Activated gamma-delta T cell (primary cell): ENCODE measurements at places on chromosomes 7 and 10.

DNA sequence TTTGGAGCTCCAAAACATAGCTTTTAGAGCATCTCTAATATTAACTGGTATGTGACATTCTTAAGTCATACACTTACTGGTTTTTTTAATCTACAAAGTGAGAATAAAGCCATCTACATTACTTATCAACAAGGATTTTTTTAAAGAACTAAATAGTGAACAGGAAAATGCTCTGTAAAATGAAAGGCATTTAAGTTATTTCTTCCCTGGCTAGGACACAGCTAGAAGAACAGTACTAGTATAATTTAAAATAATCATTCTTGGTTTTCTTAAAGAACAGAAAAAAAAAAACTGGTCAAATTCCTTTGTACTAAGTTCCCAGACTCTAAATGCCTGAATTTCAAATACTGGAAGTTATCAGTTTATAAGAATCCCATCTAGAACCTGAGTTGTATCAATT is 139.5 kb downstream of the SRPK2 start:
- no peak for DNase-seq

DNA sequence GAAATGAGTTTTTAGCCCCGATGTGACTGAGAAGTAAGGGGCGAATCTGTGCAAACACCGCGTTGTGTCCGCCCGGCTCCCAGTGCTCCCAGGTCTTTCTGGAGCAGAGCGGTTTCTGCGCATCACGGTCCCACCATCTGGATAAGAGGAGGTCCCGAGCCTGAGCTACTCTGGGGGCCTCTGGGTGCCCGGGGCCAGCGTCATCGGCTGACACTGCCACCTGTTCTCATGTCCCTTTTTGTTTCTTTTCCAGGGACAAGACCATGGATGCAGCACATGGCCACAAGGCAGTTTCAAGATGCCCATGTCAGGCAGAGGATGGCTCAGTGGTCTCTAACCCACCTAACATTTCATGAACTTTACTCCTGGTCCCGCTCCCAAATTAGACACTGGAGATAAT is 24.9 kb downstream of the KLF6 start:
- DNase-seq: no peak

DNA sequence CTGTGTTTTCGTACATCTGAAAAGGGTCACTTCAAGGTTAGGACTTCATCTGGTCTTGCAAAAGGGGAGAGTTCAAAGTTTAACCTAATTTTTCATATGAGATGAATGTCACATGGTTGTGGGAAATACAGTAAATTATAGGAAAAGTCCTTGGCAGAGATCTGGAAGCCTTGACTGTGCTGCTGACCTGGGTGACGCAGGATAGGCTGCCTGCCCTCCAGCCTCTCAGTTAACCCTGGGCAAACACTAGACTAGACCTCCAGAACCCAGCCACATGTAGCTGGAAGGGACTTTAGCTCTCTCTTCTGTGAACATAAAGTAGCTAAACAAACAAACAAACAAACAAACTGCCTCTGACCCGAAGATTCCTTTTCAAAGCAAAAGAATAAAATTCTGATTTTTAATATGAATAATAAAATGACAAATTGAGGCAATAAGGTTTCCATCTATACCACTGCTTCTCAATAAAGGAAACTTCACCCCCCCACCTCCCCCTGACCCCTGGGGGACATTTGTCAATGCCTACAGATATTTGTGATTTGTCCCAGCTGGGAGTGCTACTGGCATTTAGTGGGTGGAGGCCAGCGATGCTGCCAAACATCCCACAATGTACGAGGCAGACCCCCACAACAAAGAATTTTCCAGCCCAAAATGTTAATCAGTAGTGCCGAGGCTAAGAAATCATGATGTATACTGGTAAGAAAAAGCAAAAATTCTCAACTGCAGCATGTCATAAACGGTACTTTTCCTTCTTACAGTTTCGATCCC is 75.2 kb upstream of the PRR15 start:
- no peak for DNase-seq

- no peak for DNase-seq
These were observed 30.0 kb downstream of the GLUD1 start for GRCh38 chr10:87064651-87065050.

DNA sequence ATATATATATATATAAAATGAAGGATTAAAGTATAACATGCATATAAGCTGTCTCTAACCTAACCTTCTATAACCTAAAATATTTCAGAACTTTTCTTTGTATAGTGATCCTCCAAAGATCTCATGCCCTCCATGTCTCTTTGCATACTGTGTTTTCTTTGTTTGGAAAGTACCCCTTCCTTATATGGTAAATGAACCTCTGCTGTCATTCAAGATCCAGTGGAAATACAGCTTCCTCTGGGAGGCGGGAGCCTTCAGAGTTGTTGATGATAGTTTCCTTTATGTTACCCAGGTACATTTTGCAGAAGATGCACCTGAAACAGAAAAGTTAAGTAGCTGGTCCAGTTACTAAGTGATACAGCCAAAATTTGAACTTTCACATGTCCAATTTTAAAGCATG is 233.3 kb upstream of the FOXP2 start:
- DNase-seq: no peak

- no peak for DNase-seq
These were observed 37.4 kb upstream of the RSU1 start for GRCh38 chr10:16854623-16855022.

- DNase-seq: no peak
These were observed 6.9 kb upstream of the CALML5 start for GRCh38 chr10:5506246-5506645.

- no peak for DNase-seq
These were observed 101.1 kb upstream of the ABCB5 start for GRCh38 chr7:20514364-20514763.

DNA sequence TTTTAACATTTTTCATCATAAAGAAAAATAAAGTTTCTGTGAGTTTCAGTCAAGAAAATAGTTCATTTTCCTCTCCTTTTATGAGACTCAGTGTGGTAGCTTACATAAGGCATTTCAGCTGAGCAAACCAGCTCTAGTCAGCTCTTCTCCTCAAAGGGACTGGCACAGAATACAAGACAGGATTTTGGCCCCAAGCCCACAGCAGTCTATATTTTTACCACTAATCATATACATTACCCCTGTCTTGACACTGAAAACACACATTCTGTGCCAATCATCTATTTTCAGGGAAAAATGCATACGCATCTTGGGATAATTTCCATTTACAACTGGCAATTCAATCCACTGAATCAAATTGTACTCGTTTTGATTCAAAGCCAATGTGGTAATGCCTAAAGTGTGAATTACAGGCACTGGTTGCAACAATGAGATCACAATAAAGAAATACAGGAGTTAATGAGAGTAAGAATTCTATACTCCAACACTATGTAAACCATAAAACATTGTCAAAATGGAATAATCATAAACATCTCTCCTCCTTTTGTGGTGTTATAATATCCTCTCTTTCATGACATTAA is 186.4 kb downstream of the CACNA2D1 start:
- DNase-seq: no peak

- no peak for DNase-seq
These were observed 8.4 kb upstream of the AGR2 start for GRCh38 chr7:16813232-16813616.

DNA sequence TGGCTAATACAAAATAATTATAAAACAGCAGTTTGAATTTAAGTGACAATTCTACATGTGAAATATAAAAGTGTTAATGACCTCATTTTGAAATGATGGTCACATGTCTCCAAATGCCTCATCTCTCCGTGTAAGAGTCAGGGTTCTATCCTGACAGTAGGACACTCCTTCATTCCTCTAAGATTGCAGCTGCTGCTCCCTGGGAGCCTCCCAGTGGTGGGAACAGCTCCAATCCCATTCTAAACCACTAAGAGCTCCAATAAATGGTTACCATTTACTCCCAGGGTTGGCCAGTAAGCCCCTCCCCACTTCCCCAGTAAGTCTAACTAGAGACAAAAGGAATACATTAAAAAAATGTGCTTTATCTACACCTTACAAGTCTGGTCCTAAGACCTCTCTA is 344.6 kb upstream of the AOAH start:
- no peak for DNase-seq

DNA sequence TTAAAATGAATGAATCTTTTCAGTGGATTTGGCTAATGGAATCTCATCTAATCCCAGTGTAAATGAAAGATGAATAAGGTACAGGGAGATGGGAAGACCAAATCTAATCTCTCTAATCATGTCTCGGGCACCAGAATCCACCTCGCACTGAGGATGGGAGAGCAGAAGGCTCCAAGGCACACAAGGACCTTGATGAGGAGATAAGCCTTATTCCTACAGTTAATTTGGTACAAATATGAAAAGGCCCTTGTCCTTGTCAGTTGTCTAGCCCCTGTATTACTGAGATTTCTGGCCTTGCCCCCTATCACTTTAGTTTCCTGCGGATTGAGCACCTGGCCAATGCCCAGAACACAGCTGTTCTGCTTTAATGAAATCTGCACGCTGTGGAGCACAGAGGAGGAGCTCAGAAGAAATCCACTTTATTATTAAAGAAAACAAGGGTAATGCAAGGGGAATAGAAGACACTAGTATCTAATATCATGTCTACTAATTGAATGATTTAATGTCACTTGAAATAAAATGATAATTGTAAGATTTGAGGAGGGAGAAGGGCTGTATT is 321.4 kb upstream of the HGF start:
- DNase-seq: no peak

DNA sequence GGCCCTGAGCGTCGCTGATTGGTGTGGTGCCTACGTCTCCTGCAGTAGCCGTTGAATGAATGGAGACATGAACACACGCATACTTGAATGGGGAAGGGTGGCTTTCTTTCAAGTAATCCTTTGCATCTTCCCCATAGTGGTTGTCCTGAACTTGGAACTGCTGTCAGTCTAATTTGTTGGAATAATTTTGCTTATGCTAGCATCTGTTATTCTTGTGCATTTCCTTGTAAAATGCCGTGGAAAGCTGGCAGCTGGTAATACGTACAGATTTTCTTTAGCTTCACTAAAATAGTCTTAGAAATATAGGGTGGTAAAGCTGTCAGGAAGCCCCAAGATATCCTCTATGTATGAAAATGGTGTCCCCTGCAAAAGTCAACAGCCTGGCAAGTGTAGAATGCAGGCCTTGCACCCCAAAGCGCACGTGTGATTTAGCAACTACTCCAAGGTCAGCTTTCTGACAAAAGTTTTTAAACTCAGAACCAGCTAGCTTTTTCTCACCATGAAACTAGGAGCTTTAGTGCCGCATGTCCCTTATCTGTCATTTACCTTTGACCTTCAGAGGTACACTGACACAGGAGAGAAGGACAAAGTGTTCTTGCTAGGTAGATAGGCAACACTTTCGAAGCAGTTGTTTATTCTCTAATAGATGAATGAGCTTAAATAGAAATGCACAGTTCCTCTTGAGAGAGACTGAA is 70.8 kb downstream of the RBM33 start:
- DNase-seq: no peak

DNA sequence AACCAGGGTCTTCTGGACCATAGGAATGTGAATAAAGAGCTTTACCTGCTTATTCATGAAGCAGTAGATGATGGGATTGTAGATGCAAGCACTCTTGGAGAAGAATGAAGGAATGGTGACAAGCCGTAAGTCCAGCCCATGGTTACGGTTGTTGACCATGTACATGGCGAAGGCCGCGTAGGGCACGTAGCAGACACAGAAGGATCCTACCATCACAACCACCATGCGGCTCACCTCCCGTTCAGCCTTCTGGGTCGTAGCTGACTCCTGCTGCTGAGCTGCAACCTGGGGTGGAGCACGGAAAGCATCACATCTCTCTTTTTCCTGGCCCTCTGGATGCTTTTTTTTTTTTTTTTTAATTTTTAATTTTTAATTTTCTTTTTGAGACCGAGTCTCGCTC is 2.0 kb downstream of the OPN1SW start:
- no peak for DNase-seq

DNA sequence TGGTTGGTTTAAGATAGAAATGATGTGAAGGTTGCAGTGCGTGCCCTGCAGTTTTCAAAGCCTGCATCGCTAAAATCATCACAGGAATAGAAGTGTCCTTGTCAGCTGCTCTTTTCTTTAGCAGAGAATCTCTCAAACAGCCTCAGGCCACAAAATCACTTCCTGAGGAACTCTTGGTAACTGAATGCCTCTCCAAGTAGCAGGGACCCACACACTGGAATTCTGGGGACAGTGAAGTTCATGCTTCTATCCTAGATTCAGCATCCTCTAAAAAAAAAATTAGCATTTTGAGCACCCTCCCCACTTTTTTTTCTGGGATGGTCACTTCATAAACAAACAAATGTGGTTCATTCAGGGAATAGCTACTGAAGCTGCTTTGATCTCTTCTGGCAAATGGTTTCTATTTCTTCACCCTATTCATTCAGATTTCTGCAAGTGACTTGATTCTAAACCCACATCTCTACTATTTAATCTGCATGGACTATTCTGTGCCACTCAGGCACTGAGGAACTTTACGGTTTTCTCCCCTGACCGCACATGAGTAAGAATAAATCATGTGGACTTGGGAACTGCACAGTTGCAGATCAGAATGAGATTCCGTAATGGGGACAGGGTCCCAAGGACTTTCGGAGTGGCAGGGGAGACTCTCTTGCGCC is 306.9 kb downstream of the FRMD4A start:
- no peak for DNase-seq

GRCh38 chr10:124250506-124250905 is 157.1 kb upstream of the CHST15 start:
- DNase-seq: no peak

- DNase-seq: no peak
These were observed 116.1 kb upstream of the ACBD5 start for GRCh38 chr10:27356738-27357137.

- no peak for DNase-seq
These were observed 986 bp upstream of the PDGFA start for GRCh38 chr7:520503-521161.

GRCh38 chr10:13072339-13072738 is 27.6 kb upstream of the OPTN start:
- no peak for DNase-seq

DNA sequence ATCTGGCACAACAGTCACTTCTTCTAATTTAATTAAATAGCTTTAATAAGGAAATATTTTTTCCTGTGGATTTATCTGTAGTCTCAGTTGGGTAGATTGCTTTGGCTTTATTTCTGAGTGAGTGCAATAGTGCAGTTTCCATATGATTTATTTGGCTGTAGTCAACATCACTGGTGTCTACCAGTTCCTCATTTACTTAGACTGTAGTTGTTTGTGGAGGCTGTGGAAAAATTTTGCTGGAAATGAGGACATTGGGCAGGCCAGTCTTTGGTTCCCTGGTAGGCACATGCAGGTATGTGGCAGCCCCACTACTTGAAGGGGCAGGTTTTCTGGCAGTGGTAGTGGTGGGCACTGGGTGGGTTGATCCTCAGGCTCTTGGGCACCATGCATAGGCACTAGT is 15.5 kb downstream of the TAS2R40 start:
- DNase-seq: no peak

- DNase-seq: no peak
These were observed 72.9 kb upstream of the AMPH start for GRCh38 chr7:38704041-38704547.

GRCh38 chr7:4873071-4873944 is 10.2 kb downstream of the RADIL start:
- DNase-seq: no peak

- no peak for DNase-seq
These were observed 8.8 kb upstream of the ELN start for GRCh38 chr7:74019149-74019548.
